RWPE1 (cell line): ENCODE measurements at places on chromosomes 2 and 18.
A peak's percentile ranks its signal among the peaks of the same experiment; 100 is the strongest.

- no peak for DNase-seq
These were observed 551.4 kb upstream of the SLC39A10 start for GRCh38 chr2:195105581-195105980.

- DNase-seq: no peak
These were observed 1287.6 kb upstream of the ZEB2 start for GRCh38 chr2:145807554-145807953.

DNA sequence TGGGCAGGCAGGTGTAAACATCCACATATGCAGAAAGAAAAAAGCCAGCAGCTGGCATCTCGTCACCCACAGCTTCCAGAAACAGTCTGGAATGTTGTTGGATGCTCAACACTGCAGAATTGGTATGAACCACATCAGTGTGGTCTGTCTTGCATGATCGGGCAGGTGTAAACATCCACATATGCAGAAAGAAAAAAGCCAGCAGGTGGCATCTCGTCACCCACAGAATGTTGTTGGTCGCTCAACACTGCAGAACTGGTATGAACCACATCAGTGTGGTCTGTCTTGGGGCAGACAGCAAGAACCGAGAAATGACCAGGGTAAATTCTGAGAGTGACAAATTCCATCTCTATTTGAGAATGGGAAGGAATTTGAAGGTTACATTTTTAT, 39.6 kb downstream of the DOCK10 start:
- no peak for DNase-seq

DNA sequence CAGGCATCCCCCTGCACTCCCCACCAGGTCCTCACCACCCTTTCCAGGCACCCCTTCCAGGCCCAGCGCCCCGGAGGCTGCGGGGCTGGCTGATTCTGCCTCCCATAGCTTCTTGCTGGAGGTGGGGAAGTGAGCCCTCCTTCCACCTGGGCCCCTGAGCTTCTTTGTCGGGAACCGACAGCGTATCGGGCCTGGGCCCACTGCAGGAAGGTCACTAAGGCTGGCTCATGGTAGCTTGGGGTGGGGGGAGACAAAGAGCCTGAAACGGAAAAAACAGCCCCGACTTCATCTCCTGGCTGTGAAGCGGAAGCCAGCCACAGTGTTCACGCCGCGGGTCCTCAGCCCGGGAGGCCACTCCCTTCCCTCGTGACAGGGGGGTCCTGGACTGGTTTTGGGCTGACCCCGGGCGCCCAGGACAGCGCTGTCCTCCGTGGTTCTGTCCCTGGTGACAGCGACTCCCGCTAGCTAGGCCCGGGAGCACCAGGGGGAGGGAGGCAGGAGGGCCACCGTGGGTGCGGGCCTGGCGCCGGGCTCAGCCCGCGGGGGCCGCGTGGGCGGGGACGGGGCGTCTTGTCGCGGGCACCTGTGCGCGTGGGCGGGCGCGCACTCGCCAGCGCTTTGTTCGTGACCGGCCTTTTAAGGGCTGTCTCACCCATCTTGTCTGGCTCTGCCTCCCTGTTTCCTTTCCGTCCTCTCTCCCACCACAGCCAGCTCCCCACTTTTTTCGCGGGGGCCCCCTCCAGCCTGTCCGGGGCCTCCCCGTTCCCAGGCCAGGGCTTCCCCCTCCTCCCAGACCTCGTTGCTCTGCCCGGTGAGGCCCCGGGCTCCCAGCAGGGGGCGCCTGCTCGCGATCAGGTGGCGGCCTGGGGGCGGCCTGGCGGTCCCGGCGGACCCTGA, 64.9 kb downstream of the DNMT3A start:
- no peak for DNase-seq

DNA sequence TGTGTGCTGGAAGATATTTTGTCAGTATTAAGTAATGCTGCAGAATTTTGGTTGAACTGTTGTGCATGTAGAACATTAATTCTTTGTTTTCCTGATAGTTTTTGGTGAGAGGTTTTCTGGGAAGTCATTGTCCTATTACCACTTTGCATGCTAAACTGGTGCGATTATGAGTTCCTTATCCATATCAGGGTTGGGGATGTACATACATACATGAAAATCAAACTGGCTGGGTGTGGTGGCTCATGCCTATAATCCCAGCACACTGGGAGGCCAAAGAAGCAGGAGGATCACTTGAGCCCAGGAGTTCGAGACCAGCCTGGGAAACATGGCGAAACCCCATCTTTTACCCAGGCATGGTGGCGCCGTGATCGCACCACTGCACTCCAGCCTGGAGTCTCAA, 34.6 kb downstream of the ASAP2 start:
- DNase-seq: no peak

DNA sequence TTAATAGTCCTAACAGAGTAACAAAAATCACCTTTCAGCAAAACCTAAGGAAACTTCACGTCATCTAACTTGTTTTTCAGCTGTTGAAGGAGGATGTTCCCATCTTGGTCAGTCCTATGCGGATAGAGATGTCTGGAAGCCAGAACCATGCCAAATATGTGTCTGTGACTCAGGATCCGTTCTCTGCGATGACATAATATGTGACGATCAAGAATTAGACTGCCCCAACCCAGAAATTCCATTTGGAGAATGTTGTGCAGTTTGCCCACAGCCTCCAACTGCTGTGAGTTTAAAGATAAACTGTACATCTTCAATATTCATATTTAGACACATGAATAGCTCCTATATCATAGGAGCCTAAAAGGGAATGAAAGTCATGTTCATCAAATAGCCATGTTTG, 10.5 kb downstream of the COL3A1 start:
- DNase-seq: no peak

- DNase-seq: peak; percentile 75
These were observed 116.1 kb downstream of the SPTBN1 start for GRCh38 chr2:54572262-54572635.

GRCh38 chr2:45993476-45993991, 303.7 kb upstream of the EPAS1 start:
- DNase-seq: peak; percentile 63

DNA sequence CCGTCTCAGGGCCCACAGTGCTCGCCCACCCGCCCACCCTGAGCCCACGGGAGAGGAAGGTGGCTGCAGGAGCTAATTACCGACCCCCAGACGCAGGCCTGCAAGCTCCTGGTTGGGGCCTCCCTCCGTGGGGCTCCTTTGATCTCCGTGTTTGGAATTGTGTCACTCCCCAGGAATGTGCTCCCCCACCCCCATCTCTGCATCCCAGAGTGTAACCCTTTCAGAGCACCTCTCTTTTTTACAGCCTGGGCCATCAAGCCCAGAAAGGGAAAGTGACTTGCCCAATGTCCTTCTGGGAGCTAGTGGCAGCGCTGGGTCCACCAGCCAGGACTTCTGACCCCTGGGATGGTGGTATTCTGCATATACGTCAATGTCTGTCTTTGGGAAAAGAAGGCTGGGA, 335.1 kb downstream of the CYRIA start:
- no peak for DNase-seq

DNA sequence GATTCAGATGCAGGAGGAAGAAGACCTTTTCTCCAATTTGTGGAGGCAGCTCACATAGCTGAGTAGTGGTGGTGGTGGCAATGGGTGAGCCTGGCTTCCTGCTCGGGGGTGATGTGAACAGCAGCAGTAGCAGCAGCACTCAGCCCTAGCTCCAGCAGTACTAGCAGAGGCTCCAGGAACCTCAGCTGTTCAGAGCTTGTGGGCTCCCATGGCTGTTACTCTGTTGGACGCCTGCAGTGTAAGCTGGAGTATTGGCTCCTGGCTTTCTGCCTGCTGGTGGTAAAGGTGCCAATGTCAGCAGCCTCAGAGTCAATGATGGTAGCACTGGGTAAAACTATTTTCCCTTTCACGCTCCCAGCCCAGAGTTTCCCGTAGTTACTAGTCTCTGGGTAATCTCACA, 3.1 kb upstream of the SEH1L start:
- no peak for DNase-seq

DNA sequence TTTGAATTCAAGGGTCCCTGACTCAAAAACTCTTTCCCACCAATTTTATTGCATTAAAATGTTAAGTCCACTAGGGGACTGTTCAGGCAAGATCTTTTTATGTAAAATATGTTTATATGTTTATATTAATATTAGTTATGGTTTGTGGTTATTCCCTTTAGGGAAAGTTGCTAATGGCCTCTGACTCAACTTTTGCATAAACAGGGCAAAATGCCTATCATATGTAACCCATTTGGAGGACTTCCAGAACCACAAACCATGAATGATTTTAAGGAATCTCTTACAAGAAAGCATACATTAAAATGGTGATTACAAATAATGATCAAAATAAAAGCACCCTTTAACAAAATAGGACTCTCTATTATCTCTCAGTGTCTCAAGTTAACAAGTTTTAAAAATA, 1484.5 kb upstream of the ZEB2 start:
- DNase-seq: peak; percentile 1

DNA sequence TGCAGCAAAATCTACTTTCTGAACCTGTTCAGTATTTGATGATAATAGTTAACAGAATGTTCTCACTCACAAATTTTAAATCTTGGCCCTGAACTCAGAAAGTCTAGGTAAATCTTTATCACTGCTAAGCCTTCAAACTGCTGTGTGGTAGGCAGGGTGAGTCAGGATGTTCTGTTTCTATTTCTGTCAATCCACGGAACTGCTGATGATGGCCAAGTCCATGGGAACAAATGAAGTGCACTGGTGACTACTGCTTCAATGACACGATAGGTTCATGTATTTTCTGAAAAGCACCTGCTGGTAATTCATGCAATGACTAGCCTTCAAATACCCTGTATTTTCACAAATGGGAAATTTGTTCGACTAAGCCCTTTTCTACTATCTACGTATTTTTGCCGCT, 14.2 kb downstream of the NIFK start:
- peak; percentile 68 for DNase-seq

GRCh38 chr2:69188182-69188900, 175.4 kb downstream of the ANTXR1 start:
- no peak for DNase-seq

GRCh38 chr18:70165936-70166335, 39.6 kb downstream of the RTTN start:
- DNase-seq: no peak

DNA sequence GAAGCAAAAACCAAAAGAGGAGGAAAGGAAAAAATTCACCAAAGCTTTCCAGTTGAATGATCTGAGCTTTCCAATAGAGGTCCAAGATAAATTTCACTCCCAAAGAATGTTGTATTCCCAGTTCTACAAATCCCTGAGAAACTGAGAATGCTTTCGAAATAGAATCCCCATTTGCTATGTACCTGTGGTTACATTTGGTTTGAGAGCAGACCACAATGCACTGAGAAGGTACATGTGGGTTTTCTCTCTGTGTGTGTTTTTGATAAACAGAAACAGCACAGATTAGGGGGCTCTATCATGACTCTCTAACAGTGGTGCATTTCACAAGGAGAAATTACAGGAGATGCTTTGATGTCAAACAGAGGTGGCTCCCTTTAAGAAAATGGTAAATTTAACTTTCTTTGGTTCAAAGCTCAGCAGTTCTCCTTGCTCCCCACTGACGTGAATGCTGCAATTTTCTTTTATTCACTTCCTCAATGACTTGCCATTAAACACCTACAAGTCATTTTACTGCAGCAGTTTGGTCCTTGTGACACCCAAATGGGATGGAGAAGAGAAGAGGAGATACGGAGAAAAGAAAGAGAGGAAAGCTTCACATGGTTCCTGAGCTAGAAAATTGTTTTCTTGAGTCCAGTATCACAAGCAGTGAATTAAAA, 108.7 kb downstream of the EPHA4 start:
- no peak for DNase-seq

- no peak for DNase-seq
These were observed 79.8 kb downstream of the ASB1 start for GRCh38 chr2:238506371-238507068.

DNA sequence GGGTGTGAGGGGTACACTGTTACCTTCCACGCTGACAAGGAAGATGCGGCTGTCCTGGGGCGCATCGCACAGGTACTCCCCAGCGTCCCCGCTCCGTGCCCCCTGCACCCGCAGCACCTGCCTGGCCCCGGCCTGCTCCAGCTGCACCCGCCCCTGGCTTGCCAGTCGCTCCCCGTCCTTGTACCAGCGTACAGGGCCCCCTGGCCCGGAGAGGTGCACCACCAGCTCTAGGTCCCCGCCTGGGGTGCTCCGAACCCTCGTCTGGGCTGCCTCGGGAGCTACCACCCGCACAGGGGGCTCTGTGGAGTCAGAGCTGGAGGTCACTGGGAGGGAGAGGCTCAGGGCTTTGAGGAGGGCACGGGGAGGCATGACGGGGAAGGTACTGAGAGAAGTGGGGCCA, 13.5 kb downstream of the TMEM198 start:
- DNase-seq: no peak

- no peak for DNase-seq
These were observed 414.9 kb downstream of the PLCL1 start for GRCh38 chr2:198219292-198219691.

DNA sequence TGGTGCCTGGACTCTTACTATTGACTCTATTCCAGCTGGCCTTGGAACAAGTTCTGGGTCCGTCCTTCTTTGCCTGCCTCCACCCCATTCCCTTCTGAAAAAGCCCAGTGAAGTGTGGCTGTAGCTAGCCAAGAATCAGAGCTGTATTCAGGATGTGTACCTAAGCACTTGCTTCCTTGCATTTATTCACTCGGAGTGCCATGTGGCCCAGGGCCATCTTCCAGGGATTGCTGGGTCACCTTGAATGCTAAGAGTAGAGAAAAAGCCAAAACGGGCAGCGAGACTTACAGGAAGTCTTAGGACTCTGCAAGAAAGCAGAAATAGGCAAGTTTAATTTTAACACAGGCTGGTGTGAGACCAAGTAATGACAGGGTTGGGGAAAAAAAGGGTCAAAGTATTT, 4.1 kb downstream of the ITGA6 start:
- DNase-seq: no peak

DNA sequence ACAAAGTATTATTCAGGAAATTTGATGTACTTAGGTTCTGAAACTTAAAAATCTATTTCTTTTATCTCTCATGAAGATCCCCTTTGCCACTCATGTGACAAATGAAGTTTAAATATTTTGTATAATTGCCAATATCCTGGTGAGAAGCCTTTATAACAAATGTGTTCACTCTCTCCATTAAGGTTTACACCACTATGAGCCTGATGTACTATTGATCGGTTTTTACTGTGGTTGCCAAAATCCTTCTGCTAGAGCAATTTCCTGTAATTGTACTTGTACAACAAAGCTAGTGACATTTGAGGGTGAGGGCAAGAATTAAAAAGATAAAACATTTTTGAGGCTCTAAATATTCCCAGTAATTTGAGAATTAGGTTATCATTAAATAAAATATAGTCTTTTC, 222.3 kb upstream of the CDH19 start:
- DNase-seq: no peak

GRCh38 chr2:164782323-164782722, 59.3 kb downstream of the COBLL1 start:
- peak; percentile 30 for DNase-seq

DNA sequence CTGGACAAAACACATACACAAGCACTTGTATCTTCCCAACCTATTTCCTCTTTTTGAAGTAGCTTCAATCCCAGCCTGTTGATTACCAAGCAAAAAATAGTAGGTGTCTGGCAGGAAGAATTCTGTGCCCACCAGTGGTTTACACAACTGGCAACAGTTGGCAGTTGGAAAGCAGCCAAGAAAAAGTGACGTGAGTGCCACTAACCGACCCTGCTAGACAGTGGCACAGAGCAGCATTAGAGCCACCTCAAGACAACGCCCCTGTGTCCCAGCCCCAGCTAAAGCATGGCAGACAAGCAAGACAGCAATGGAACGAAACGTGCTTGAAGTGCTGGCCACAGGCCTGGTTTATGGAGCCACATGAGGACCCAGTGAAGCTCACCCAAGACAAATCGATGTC, 379.6 kb downstream of the FBXO15 start:
- no peak for DNase-seq
